M059J (cell line): ENCODE measurements at places on chromosomes 11 and 22. TPM values are rescaled to one million over a fixed set of nuclear protein-coding genes. Genes with fewer than 3 reads are reported as not detected.
A peak's percentile ranks its signal among the peaks of the same experiment; 100 is the strongest.

- no peak for DNase-seq
These were observed 35.4 kb downstream of the CD82 start for GRCh38 chr11:44600839-44601383.

- DNase-seq: no peak
These were observed 11.5 kb upstream of the IGSF9B start for GRCh38 chr11:133968300-133968699.

DNA sequence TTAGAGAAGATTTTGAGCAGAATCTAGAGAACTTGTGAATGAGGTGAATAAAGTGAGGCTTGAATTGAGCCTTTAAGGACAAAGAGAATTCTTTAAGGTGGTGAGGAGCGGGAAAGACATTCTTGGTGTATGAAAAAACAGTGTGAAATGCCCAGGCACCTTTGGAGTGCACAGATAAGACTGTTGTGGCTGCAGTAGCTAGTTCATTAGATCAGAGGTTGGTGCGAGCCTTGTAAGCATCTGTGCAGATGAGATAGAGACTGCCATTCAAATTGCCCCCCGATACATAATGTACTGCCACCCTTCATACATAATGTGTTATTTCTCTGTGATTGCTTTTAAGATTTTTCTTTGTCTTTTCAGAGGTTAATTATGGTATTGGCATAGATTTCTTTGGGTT lies 31.3 kb downstream of the ATXN10 start:
- no peak for DNase-seq

GRCh38 chr11:123584737-123585136 lies 69.7 kb downstream of the SCN3B start:
- DNase-seq: no peak

GRCh38 chr11:11316651-11317230 lies 36.3 kb downstream of the CSNK2A3 start:
- DNase-seq: no peak

- DNase-seq: no peak
These were observed 81.5 kb downstream of the FBLN1 start for GRCh38 chr22:45584121-45584570.

DNA sequence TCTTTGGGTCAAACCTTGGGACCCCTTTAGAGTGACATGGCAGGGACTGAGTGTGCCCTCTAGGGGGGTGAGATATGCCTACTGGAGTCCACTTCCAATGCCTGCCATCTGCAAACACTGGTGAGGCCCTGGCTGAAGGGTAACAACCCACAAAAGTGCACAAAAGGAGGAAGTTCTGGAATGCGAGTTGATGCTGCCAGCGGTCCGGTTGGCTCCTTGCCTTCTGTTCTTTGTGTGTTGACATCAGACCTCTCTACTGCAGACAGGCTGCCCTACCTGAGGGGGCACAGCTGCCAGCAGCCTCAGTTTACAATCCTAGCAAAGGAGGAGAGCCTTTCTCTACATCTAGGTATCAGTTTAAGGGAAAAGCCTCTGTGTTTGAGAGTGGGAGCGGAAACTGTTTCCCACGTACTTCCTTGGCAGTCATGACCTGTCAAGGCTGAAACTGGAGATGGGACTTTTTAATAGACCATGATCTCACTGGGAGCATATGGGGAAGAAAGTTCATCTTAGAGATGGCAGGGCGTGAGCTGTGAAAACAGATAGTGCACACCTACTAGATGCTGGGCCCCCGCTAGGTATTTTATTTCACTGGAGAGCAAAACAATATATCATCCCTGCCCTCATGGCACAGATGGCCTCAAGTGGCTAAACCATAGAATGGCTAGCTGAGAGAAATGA lies 27.2 kb downstream of the BMAL1 start:
- DNase-seq: no peak

DNA sequence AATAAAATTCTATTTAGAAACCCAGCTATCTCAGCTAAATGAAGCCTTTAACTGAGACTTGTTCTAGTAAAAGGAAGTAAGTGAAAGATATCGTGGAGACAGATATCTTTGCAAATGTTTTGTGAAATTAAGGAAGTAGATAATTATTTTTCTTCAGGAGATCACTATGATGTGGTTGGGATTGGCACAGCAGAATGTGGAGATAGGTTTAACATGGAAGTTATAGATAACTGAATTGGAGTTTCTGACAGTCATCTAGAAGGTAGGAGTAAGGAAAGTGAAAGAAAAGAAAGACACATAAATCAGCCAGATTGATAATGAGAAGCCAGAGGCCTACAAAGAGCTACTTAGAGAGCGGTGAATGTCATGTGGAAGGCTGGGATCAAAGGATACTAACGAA lies 4.7 kb upstream of the CASP5 start:
- DNase-seq: no peak

- no peak for DNase-seq
These were observed 155.7 kb downstream of the GRIK4 start for GRCh38 chr11:120667281-120667680.

DNA sequence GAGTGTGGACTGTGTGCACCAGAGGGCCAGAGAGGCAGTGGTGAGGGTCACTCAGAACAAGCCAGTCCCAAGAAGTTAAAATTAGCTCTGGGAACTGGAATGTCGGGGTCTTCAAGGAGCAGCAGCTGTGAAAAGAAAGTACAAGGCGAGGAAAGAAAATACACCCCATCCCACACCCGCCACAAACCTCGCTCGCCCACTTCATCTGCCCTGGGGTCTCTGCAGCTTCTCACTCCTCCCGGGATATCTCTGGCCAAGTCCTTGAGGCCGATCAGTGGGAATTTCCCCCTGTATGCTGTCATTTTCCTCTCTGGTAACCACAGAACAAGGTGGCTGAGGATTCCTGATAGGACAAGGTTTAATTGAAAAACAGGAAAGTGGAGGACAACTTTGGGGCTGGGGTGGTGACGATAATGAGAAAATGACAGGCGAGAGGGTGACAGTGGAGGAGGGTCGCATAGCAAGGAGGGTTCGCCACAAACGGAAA lies 36.3 kb upstream of the TIMP3 start:
- no peak for DNase-seq

- DNase-seq: no peak
These were observed 6.9 kb downstream of the TNNT3 start for GRCh38 chr11:1926156-1927025.

- no peak for DNase-seq
These were observed 6.8 kb downstream of the ROBO4 start for GRCh38 chr11:124890683-124891372.

DNA sequence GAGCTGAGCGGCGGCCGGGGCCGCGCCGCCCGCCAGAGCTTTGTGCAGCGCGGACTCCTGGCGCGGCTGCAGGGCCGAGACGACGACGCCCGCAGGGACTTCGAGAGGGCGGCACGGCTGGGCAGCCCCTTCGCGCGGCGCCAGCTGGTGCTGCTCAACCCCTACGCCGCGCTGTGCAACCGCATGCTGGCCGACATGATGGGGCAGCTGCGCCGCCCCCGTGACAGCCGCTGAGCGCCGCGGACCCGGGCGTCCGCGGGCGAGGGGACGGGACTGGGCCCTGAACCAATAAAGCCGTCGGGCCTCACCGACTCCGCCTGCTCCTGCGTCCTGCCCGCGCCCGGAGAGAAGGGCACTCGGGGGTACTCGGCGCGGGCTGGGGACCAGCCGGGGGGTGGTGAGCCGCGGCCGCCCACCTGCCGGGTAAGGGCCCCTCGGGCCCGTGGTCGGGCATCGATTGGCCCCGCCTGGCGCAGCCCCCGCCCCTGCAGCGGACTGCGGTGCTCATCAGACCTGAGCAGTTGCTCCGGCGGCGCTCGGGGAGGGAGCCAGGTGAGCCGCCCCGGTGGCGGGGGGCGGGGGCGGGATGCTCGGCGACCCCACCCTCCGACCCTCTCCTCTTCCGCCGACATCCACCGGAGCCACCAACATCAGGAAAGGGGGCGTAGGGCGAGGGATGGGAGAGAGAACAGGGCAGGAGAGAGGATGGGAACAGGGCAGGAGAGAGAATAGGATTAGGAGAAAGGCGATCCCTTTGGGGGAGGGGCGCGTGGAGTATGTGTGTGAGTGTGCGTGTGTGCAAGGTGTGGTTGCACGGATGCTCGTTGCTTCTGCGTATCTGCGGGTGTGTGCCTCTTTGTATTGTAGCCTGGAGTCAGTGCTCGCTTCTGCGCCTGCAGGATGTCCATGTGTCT lies at the start of gene TMEM25:
Gene TMEM25 (plus strand): TSS at position 510 of the 914 bp plus-strand sequence. CDS start 610 bp downstream, outside the sequence.
- peak; percentile 41 for DNase-seq

DNA sequence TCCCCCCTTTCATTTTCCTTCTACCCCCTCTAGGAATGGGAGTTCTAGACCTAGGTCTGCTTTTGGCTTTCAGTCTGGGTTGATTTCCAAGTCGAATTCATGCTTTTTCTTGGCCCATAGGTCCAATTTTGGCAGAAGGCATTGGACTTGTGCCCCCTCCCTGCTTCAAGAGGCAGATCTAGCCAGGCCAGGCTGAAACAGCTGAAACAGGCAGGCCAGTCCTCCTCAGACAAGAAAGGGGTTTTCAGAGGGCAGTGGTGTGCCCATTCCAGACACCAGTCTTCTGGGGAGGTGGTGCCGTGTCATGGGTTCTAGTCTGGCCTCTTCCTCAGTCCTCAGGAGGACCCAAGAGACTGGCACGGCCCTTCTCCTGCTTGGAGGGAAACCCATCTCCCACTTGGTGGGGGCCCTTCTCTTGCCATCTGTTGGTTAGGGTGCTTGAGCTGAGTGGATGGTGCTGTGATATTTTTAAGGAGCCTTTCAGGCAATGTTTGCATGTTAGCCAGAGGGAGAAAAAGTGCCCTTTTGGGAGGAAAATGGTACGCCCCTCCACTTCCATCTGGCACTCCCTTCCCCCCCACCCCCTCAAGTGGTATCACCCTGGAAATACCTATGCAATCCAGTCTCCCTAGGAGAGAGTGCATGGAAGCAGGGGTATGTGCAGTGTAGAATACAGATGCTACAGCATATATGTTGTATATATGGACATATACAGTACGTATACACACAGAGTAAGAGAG lies 53.6 kb downstream of the SYT13 start:
- no peak for DNase-seq

GRCh38 chr11:41775296-41775695 lies 315.8 kb upstream of the LRRC4C start:
- DNase-seq: no peak

GRCh38 chr11:102974552-102975280 lies 19.2 kb upstream of the MMP13 start:
- DNase-seq: peak; percentile 90

DNA sequence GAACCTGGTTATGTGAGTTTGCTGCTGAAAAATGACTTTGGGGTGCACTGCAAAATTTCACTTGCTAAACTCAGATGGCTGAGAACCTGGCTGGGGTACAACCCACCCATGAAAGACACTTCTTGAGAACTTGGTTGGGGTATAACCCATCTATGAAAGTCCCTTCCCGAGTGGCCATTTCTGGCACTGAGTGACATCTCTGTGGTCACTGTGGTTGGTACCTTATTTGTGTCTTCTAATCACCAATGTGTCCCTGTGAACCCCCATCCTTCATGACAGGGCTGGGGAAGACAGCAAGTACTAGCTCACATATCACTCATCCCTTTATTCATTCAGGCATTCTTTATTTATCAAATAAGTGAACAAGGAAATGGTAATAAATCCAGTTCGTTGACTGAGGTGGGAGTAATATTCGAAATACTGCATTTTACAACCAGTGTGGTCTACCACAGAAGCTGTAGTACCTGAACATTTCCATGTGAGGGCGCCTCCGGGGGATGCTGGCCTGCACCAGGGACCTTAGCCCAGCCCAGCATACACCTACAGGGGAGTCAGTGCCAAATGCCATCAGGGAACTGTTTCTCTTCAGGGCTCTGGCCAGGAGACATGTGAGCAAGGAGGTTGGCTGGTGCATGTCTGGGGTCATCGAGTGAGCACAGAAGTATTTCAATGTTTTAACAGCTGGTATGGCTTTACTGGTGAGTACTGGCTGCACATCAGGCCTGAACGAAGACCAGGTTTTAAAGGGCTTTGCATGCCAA lies 122.1 kb downstream of the CSNK2A3 start:
- DNase-seq: no peak

- DNase-seq: no peak
These were observed 86.7 kb upstream of the PRODH start for GRCh38 chr22:19022755-19023154.

DNA sequence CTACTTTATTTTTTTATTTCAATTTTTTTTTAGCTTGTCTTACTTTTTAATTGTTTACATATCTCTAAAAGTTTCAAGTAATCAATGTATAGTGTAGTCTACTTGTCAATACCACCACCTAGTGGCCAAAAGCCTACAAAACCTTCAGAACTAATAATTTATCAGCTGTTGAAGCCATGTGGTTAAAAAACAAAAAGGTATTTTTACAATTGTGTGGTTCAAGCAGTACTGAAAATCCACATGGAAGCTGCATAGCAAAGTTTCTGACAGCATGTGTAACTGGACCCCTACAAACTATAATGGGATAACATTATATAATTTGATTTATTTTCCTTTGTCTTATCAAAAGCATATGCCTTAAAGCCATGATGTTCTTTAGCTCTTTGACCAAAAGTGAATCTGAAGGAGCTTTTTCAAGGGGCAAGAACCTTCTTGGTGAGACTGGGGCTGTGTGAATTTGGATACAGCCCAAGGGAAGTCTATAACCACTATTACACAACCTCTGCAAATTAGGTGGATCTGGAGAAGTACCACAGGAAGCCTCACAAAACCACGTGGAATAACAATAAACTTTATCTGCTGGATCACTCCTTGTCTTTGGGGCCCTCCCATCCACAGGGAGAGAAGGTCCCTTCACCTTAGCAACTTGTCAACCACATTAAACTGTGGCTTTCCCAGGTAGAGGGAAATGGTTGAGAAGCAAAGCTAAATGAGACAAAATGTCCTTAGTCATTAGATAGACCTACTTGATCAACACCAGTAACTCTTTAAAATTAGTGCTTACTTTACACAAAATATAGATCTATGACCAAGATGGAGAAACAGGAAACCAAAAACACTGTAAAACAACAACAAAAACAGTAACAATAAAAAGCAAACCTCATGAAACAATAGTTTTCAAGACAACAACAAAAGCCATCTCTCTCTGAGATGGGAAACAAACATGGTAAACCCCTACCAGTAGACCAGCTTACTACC lies 9.9 kb downstream of the NARS2 start:
- peak; percentile 71 for DNase-seq

OR2AG2 gene
- not detected in 2 replicates for total RNA-seq

OR52K2 gene
- total RNA-seq: not detected in 2 replicates

OR2AG1 gene
- total RNA-seq: not detected in 2 replicates

SC5D gene
- 88.2 and 126 TPM in 2 replicates for total RNA-seq

HDHD5 gene
- 30.8 and 32.1 TPM in 2 replicates for total RNA-seq

MRGPRE gene
- not detected in 2 replicates for total RNA-seq

PANX3 gene
- not detected in 2 replicates for total RNA-seq

NLRP6 gene
- not detected in 2 replicates for total RNA-seq

OR8B3 gene
- not detected in 2 replicates for total RNA-seq
